Suppressor macrophage treated with lipopolysaccharide for 1 hour (primary cell): ENCODE measurements at places on chromosomes 7 and 10.

DNA sequence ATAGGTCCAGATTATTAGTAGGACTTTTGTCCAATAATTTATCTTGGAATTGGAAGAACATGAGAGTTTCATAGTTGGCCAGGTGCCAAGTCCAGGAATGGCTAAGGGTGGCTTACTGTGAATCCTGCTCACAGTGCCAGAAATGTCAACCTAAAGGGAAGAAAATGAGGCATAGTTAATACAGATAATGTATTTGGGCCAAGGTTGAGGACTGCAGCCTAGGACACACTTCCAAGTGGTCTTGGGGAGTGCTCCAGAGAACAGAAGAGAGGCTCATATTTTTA, 78.2 kb downstream of the MAPK8 start:
- DNase-seq, result no peak

DNA sequence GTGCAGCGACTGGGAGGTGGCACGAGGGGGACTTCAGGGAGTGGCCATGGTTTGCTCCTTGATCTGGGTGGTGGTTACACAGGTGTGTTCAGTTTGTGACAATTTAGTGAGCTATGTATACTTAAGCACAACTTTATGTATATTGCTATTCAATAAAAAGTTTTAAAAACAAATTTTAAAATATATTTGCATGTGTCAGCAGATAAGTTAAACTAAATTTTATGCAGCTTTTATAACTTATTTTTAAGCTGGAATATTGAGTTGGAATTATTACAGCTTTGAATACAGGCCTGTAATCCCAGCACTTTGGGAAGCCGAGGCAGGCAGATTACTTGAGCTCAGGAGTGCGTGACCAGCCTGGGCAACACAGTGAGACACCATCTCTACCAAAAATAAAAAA, 5.4 kb downstream of the BAIAP2L1 start:
- no peak for DNase-seq

- no peak for DNase-seq
Observed at GRCh38 chr7:138070908-138071307, 5.4 kb upstream of the AKR1D1 start.

DNA sequence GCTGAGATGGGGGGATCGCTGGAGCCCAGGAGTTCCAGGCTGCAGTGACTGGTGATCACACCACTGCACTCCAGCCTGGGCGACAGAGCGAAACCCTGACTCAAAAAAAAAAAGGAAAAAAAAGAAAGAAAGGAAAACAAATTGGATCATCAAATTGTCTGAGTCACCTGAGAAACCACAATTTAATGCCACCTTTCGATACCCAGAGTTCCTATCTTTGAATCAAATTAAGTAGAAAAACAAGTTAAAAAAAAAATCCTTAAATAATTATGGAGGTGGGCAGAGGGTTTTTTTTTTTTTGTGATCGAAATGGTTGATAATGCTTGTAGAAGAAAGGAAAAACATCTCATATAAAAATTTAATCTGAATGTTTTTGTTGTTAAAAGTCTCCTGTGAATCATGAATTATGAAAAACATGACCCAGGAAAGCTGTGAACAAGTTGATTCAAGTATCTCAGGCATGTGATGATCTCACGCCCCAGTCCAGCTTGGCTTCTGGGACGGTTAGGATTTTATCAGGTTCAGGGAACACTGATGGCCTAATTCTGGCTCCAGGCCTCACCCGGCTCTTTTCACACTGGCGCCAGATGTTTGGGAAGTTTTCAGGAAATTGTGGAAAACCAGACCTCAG, 25.3 kb upstream of the CUX1 start:
- no peak for DNase-seq

DNA sequence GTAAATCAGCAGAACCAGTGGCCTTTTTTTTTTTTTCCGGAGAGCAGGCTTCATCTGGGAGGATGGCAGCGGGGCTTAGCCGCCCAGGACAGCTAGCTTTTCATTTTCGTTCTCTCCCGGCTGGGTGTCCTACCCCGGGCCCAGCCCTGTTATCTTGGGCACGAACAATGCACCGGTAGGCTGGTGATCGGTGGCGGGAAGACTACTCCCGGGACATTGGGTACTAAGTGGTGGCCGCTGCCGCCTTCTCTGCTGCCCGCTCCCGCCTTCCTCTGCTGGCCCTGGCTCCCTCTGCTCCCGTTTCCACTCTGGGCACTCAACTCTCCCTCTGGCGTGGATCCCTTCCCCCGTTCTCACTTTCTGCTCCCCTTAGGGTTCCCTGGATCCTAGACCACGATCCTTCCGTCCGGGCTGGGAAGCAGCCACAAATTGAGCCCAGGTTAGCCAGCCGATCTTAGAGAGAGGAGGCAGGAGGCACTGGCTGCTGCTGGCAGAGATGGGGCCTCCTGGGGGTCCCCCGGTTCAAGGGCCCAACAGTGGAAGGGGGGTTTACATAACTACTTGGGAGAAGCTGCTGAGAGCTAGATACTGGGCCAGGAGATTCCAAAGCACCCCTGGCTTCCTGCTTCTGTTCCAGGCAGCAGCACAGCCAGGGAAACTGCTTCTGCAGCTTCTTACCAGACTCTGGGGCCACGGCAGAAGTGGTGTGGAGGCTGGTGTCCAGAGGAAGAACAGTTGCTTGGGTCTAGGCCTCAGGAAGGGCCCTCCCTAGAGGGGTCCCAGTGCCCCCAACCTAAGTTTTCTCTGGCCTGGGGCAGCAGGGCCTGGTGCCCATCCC, 1.8 kb downstream of the TLX1 start:
- DNase-seq, result no peak

DNA sequence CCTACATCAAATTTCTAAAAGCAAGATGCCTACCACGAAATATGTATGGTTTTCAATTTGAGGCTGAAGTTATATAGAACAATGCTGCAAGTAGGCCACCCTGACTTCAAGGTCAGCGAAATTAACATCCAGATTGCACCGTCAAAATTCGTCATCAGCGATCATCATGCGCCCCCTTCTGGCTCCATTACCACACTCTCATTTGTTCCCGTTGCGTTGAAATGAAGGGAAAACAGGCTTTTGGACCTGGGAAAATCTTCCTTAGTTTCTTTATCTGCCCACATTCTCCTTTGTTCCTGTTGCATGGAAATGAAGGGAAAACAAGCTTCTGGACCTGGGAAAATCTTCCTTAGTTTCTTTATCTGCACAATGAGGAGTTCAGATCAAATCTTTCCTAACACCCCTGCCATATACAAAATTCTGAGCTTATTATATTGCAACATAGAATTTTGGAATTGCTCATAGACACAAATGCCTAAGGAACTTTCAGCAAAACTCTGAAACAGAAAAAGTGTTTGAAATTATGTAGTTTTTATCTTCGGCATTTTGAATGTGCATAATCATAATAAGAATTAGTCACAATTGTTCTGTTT, 98.2 kb upstream of the PRKCQ start:
- peak; percentile 79 for DNase-seq

DNA sequence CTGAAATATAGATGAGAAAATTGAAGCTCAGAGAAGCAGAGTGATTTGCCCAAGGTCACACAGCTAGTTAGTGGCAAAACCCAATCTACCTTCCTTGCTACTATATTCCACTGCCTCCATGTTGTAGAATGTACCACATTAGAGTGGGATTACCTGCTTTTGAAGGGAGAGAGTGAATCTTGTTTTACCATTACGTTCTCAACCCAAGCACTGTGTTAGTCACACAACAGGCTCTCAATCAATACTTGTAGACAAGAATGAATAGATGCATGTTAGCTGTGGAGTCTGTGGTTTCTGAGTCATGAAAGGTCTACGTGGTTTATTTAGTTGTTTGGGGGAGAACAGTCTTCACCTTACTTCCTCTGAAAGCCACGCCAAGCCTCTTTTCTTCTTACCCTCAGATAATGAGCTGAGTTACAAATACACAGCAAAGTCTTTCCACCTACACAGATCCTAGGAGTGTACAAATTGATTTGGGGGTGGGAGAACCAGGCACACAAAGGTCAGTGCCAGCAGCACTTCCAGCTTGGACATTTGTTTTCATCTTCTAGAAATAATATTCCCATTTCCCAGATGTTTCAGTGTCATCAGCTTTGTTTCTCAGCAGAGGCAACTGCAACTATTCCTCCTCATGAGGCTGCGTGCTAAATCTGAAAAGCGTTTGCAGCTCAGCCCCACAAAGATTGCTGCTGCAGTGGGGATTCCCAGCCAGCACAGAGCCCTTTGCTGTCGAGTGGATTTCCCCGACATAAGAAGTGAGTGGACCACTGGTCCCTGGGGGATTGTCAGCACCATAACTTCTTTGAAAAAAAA, 71.5 kb upstream of the ADO start:
- peak; percentile 49 for DNase-seq

DNA sequence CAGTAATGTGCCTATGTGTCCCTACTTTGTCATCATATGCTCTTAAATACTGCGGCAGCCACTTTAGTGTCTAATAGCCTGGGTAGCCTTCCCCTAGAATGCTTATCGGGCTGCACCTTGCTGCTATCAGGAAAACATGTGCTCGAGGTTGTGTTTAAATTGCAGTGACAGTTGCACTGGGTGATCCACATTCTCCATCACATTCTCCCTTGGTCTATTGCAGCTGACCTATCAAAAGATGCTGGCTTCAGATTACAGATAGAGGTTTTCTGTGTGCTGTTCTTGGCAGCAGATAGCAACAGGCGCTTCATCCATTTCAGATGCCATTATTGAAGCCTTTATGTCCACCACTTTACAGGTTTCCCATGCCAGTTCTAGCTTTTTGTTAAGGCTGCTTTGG, 130.1 kb upstream of the MDFIC start:
- no peak for DNase-seq

- no peak for DNase-seq
Observed at GRCh38 chr7:47405286-47405904, 176.5 kb downstream of the TNS3 start.

- no peak for DNase-seq
Observed at GRCh38 chr10:49328401-49329145, 29.6 kb downstream of the C10orf71 start.

GRCh38 chr7:26143298-26144048, 8.5 kb upstream of the NFE2L3 start:
- peak; percentile 65 for DNase-seq

DNA sequence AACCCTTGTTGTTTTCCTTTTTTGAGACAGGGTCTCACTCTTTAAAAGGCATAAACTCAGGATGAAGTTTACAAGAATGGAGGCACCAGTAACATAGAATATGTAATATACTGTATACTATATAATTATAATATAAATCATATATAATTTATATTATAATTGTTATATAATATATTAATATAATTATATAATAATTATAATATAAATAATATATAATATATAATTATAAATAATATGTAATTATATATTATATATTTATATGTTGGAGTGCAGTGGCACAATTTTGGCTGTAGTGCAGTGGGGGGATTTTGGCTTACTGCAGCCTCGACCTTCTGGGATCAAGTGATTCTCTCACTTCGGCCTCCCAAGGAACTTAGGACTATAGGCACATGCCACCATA, 96.1 kb downstream of the LRMDA start:
- no peak for DNase-seq

DNA sequence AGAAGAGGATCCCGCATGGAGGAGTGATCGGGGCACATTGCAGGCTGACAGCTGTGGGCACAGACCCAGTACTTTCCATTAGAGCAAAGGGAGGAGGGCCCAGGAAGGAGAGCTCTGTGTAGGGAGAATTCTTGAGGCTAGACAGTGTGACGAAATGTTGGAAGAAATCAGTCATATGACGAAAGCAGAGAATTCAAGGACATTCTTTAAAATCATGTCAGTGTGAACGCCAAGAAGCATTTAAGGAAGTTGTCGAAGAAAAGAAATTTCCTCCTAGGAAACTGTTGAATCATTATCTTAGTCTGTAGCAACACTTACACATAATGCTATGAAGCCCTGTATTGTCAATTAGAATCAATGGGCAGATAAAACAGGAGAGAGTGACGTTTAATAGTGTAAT, 191.3 kb upstream of the ADARB2 start:
- DNase-seq, result peak; percentile 59

DNA sequence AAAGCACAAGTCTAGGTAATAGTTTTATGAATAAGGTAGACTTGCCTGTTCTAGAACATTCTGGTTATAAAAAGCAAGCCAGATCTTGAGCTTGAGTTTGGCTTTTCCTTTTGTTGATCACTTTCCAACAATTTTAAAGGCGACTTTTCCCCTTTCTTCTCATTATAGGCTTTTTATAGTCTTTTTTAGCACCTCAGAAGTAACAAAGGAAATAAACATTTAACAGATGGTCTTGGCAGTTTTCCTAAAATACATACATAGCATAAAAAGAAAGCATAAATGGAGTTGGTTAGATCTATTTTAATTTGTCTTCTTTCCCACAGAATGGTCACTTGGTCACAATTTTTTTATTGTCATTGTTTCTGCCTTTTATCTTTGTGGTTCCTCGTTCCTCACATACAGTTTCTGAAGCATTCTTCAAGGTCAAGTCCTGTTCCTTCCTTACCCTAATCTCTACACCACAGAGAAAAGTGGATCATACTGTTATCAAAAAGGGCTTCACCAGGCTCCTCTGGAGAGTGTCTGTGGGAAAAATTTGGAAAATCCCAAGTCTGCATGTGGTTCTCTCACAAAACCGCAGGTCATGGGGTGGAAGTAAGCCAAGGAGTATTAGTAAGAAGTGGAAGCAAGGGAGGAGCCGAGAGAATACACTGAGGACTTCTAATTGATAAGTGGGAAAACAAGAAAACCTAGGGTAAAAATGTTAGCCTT, 31.3 kb downstream of the THNSL1 start:
- peak; percentile 2 for DNase-seq

DNA sequence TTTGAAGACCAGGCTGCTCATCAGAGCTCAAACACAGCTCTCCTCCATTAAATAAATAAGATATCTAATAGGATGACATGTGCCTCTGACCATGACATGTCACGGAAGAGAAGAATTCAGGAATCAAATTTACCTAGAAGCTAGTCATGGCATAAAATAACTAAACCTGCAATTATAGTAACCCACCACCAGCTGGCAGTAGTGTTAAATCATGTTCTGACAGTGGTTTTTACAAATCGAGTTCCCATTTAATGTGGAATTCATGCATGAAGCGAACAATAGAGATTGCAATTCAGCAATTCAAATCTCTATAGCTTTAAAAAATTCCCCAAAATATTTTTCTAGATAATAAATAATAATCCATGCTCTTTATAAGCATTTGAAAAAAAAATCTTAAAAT, 74.6 kb upstream of the IKZF1 start:
- peak; percentile 52 for DNase-seq

- peak; percentile 91 for DNase-seq
Observed at GRCh38 chr10:124092250-124092859, 1.0 kb downstream of the CHST15 start.

GRCh38 chr10:102773986-102774385, 30.2 kb downstream of the WBP1L start:
- no peak for DNase-seq

GRCh38 chr7:128785738-128786137, 6.0 kb upstream of the CCDC136 start:
- DNase-seq, result peak; percentile 37

DNA sequence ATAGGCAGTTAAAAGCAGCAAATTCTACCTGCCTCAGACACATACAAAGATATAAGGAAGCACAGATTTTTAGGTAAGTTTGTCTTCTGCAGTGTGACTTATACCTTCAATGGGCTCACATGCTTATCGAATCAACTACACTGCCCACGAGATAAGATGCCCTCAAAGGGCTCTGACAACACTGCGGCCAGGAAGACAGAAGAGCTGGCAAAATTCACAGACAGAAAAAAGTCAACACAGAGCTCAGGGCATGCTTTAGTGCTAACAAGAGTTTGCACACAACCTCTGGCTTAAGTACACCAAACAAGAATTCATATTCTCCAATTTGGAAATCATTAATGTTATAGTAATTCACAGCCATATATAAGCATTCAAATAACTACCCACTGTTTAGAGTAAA, 62.3 kb downstream of the LARP4B start:
- no peak for DNase-seq

- peak; percentile 92 for DNase-seq
Observed at GRCh38 chr10:128210215-128211063, 84.2 kb upstream of the MKI67 start.

- no peak for DNase-seq
Observed at GRCh38 chr7:149731207-149731955, 42.0 kb downstream of the ZNF467 start.
